ENCODE measurements at places on chromosomes 13 and 19.

DNA sequence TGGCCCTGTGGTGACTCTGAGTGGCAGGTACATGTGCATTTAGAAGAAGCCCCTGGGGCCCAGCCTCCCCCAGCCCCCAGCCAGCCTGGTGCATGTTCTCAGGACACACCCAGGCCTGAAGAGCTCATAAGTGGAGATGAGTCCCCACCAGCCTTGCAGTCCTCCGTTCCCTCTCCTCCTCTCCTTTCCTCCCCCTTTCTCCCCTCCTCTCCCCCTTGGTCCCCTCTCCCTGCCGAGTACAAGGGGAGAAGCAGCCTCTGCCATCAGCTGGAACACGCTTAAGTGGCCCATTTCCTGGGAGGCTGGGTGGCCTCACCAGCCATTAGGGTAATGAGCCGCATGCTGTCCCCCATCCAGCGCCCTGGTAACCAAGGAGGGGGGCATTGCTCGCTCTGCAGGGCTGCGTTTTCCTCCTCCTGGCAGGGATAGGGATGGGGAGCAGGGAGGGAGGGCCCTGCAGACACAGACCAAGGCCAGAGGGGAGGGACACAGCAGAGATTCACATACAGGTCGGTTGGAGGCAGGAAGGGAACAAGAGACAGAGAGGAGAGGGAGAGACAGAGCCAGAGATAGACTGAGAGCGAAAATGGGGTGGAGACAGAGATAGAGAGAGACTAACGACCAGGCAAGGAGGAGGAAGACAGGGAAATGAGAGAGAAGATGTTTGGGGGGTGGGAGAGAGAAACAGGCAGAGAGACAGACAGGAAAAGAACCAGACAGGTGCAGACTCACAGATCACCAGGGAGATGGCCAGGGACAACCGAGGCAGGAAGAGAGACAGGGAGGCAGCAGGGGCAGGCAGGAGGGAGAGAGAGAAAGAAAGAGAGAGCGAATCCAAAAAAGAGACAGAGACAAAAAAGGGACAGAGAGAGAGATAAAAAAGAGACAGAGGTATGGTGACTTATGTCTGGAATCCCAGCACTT is 19.3 kb upstream of the DPP9 start:
- DNase-seq, result no peak

DNA sequence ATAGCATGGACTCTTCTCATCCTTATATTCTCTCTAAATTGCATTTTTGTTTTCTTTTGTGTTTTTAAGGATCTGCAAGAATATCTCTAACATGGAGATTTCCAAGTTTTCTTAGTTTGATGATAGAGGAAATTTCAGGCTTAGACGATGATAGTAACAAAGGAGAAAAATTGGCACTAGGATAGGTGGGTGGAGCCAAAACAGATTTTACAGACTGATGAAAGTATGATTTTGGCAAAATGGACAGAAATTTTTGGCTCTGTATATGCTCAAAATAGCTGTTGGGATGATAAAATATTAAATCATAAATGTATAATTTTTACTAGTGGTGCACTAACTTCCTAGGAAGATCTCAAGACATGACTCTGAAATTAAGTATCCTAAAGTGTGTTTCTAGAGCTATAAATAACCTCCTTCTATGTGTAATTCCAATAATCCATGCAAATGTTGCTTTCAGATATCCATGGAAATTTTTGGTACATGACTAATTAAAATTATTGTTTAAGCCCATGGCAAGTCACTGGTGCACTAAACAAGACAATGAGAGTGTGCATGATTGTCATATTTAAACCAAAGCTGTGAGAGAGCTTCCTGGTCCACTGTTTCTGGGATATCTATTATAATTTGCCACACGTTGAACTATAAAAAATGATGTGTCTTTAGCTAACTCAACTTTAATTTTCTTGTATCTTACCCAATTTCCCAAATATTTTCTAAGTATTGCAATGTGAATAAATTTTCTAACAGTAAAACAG is 55.8 kb upstream of the NBEA start:
- no peak for DNase-seq

- peak; percentile 60 for DNase-seq
Observed at GRCh38 chr13:85013006-85013405, 786.2 kb downstream of the SLITRK6 start.

GRCh38 chr13:21385710-21386109 is 73.4 kb downstream of the ZDHHC20 start:
- no peak for DNase-seq

GRCh38 chr13:110797230-110797877 is 83.9 kb downstream of the ING1 start:
- no peak for DNase-seq

DNA sequence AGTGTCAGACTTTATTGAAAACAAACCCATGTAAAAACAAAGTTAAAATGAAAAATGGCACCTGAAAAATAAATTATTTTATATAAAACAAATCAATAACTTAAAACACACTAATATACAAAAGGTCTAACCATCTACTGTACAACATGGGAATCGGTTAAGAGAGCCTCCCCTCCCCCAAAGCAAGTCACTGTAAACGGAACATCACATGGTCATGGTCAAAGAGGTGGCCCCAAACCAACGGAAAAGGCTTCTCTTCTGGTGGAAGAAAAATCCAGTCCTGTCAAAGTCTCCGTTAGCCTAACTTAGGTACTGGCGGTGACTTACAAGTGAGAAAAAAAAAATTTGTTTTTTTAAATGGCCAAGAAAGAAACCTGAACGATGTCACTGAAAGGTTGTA is 15.7 kb upstream of the TIMM44 start:
- no peak for DNase-seq

- DNase-seq, result no peak
Observed at GRCh38 chr13:46232281-46232680, 20.6 kb downstream of the LRRC63 start.

GRCh38 chr13:77177646-77178045 is 149.2 kb downstream of the MYCBP2 start:
- DNase-seq, result peak; percentile 84

- DNase-seq, result no peak
Observed at GRCh38 chr13:33087790-33088189, 71.6 kb downstream of the KL start.

GRCh38 chr19:12779162-12779993 is 4.0 kb upstream of the HOOK2 start:
- DNase-seq, result no peak

DNA sequence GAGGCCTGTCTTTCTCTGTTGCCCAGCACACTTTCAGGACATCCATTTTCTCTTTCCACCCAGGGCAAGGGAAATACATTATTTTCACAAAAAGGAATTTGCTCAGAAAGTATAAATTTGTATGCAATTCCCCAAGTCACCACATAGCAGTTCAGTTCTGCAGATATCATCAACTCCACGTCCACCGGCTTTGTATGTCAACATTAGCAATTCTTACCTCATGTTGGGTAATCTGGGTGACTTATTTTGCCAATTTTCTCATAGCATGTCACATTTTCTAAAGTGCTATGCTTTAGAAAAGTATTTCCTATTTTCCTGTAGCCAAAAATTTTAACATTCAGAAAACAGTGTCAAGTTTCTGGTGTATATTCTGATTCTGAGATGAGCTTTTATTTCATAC is 501.8 kb downstream of the EFNB2 start:
- peak; percentile 33 for DNase-seq

GRCh38 chr19:31254180-31254551 is 95.1 kb downstream of the TSHZ3 start:
- DNase-seq, result peak; percentile 90

- no peak for DNase-seq
Observed at GRCh38 chr13:109649713-109650112, 136.7 kb downstream of the IRS2 start.

Data from epithelial cell of esophagus (primary cell).